ENCODE measurements at places on chromosomes 4 and X.

DNA sequence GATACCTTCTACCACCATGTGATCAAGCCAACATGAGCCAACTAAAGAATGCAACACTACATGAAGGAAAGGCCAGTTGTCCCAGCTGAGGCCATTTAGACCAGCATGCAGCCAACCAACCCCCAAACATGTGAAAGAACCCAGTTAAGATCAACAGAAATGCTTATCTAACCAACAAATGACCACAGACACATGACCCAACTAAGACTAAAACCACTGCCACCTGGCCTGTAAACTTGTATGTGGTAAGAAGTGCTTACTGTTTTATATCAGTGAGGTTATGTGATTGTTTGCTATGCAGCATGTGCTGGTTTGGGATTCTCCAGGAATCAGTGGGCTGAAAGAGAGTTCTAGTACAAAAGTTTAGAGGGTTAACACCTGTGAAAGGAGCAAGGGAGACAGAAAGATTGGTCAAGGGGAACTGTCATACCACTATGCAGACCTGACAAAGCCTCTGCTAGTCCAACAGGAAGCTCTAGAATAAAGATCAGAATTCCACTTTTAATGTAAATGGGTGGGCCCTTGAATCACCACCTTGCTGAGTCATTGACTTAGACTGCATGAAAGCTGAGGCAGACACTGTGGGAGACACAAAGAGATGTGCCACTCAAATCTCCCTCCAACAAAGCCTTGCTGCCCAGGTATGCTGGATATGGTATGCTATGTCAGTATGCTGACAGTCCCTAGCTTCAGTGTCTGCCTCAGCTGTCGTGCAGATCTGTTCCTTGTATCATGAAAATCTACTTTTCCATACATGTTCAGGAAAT, 6.1 kb upstream of the SH3D19 start:
- no peak for DNase-seq

- no peak for DNase-seq
Measured at GRCh38 chr4:74014332-74014731, 15.9 kb upstream of the CXCL5 start.

DNA sequence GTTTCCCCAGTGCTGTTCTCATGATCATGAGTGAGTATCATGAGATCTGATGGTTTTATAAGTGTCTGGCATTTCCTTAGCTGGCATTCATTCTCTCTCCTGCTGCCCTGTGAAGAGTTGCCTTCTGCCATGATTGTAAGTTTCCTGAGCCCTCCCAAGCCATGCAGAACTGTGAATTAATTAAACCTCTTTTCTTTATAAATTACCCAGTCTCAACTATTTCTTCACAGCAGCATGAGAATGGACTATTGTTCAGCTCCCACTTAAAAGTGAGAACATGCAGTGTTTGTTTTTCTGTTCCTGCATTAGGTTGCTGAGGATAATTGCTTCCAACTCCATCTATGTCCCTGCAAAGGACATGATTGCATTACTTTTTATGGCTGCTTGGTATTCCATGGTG, 311.7 kb upstream of the CTSO start:
- no peak for DNase-seq

- no peak for DNase-seq
Measured at GRCh38 chr4:113826421-113826820, 64.9 kb upstream of the CAMK2D start.

- no peak for DNase-seq
Measured at GRCh38 chr4:3514806-3515501, 17.3 kb downstream of the LRPAP1 start.

GRCh38 chr4:39922399-39922798, 55.3 kb downstream of the PDS5A start:
- DNase-seq = no peak
